ENCODE measurements at places on chromosomes 16 and 17.

DNA sequence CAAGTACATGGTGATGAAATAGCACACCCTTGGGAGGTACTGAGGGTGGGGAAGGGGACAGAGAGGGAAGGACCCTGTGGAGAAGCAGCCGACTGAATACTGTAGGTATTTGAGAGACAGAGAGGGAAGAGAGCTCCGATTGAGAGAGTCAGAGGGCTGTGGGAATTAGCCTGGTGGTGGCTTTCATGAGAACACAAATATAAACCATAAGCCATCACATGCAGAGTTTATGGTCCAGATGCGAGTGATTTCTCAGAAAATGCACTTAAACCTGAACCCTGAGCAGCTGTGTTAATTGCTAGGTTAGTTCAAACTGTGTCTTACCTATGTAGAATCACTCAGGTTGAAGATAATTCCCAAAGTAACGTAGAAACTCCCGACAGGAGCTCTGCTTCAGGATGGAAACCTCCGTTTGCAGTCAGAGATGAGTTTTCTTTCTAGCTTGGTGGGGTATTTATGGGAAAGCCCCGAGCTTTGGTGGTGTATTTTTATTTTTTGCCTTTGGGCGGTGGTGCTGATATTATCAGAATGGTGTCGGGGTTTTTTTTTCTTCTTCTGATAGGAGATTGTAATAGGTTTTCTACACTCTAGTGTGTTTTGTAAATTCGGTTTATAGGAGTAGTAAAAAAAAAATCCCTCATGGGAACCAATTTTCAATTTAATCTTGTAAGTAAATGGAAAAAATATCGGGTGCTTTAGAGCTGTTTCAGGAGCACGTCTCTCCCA is 184.9 kb upstream of the CACNG5 start:
- DNase-seq, result no peak

DNA sequence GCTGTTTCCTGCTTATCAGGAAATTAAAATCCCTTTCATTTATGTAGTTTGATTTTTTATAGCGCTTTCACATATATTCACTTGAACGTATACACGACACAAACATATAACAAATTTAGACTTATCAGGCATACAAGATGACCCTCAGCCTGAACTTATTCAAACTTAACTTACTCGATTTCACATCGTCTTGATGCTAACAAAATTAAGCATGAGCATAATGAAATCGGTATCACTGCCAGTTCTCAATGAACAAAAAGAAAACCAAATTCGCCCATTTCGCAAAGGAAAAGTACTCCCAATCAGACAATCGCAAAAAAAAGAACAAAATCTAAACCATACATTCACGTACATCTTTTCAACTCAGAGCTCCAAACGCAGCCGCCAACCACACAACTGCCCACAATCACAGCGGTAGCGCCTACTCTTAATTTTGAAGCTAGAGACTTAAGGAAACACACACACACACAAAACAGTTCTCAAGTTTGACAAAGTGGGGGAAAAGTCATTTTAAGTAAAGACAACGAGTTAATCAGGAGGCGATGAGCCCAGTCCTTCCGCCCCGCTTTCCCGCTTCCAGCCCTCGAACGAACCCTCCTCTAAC is 1.1 kb downstream of the GJC1 start:
- DNase-seq, result no peak

- no peak for DNase-seq
These were observed 471.1 kb downstream of the WWOX start for GRCh38 chr16:78570399-78571141.

GRCh38 chr17:10177913-10178505 is 20.4 kb downstream of the GAS7 start:
- DNase-seq, result no peak

DNA sequence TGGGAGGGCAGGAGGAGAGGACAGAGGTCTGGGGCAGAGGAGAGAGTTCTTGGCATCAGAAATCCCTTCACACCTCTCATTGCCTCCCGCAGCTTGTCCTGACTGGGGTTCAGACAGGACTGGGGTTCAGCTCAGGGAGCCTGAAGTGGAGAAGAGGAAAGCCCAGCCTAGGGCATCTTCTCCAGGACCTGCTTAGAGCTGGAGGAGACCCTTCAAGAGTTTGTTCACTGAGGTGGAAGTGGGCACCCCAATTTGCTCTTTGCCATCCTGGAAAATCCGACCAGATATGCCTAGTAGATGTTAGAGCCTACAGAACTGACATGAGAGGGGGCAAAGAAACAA is 2.0 kb downstream of the HOXB3 start:
- DNase-seq, result no peak

- DNase-seq, result no peak
These were observed 54.8 kb downstream of the USP43 start for GRCh38 chr17:9700136-9700535.

DNA sequence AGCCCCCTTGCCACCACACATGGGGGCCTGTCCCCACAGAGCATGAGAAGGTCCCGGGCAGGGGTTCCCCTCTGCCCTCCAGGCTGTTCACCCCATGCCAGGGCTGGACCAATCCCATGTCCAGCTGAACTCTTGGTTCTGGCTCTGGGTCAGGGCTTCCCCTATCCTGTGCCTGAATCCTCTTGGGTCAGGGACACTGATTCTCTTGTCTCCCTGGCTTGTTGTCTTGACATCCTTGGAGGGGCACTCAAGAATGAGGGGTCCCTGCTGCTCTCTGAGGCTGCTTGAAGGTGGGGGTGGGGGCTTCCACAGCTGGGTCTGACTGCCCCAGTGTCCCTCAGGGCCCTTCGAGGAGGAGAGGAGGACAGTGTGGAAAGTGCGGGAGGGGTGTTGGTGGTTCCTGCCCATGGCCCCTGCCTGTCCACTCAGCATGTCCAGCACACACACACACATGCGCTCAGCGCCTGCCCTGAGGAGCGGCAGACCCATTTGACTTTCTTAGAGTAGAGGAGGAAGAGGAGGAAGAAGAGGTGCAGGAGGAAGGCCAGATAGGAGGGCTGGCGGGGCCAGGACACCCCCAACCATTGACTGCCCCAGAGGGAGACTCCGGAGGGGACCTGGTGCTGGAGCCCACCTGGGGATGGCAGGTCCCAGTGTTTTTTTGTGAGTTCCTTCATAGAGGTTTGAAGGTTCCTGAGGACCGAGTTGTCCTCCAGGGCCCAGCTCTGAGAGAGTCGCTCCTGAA is 47.0 kb downstream of the TNFRSF13B start:
- DNase-seq, result no peak
